Activated CD4-positive, alpha-beta T cell treated with anti-CD3 and anti-CD28 coated beads, Interleukin-2, amount 50 U/mL, for 4 hours (primary cell): ENCODE measurements at places on chromosomes 2 and 18.

- DNase-seq = no peak
Observed at GRCh38 chr2:8222979-8223694, 458.7 kb upstream of the ID2 start.

DNA sequence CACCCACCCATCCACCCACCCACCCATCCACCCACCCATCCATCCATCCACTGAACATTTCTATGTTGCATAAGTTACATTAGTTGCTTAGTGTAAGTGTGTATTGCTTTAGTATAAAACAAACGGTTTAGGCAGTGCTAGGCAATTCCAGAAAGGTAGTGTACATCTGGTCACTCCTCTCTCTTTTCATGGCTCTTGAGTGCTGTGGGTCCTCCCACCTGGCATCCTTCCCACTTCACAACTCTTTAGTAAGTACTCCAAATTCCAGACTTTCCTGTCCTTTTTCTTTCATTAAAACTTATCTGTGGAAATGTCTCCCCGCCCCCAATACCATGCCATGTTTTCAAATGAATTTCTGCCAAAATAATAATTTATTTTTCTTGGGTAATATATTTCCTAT, 122.5 kb downstream of the PLEKHM3 start:
- DNase-seq = no peak

DNA sequence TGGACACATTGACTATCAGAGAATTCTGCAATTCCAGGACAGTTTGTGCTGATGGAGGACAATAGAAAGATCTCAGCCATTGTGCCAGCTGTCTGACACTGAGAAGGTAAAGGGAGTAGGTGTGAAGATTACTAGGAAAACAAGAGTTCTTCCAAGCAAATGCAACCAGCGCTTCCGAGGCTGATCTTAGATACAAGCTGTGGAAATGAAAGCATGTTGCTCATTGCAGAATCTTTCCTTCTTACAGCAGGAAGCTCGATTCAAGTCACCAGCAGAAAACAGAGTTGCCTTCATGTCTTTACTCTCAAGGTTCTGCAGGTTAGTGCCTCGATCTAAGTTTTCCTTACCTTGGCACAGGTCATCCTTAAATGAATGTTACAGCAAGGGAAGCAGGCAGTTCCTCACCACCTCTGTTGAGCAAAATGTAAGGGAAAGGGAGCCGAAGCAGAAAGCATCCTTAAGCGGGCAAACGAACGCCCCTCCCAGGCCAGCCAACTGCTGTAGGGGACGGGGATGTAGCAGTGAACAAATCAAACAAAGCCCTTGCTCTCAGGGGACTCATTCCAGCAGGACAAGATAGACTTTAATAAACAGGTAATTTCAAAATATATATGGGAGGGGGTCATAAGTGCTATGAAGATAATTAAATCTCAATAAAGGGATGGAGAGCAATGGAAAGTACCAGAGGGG, 54.3 kb downstream of the MARCHF4 start:
- no peak for DNase-seq

- DNase-seq = no peak
Observed at GRCh38 chr2:231966886-231967285, 5.4 kb downstream of the DIS3L2 start.

DNA sequence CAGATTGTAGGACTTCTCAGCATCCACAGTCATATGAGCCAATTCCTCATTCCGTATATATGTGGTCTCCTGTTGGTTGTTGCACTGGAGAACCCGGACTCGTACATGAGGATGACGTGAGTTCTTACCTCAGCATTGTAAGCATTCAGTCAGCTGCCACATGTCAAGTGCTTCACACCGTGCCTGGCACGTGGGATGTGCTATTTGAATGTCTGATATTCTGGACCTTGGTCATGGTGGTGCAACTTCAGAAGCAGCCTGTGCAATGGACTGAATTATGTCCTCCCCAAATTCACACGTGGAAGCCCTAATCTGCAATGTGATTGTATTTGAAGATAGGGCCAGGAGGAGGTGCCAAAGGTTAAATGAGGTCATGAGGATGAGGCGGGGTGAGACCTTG, 32.1 kb downstream of the PTGR3 start:
- no peak for DNase-seq

- DNase-seq = no peak
Observed at GRCh38 chr18:50097702-50098101, 97.2 kb downstream of the MYO5B start.

DNA sequence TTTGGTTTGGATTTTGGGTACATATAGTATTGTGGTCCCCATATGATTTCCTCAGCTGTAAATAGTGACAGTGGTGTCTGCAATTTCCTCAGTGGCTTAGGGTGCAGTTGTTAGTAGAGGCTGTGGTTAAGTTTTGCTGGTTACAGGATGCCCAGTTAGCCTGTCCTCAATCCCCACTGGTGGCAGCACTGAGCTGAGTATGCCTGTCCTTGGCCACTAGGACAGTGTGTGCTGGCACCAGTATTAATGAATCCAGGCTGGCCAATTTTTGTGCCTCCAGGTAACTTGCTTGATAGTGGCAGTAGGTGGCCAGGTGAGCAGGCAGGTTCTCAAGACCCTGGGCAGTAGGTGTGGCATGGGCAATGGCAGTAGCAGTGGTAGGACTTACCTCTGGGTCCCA, 973.1 kb downstream of the TMEM182 start:
- no peak for DNase-seq

GRCh38 chr2:141513853-141514252, 617.0 kb downstream of the LRP1B start:
- DNase-seq = no peak

GRCh38 chr2:122238006-122238559, 482.6 kb downstream of the TSN start:
- no peak for DNase-seq

- no peak for DNase-seq
Observed at GRCh38 chr2:216645636-216645950, 12.4 kb downstream of the IGFBP2 start.

- no peak for DNase-seq
Observed at GRCh38 chr2:233121856-233122255, 61.7 kb downstream of the INPP5D start.

DNA sequence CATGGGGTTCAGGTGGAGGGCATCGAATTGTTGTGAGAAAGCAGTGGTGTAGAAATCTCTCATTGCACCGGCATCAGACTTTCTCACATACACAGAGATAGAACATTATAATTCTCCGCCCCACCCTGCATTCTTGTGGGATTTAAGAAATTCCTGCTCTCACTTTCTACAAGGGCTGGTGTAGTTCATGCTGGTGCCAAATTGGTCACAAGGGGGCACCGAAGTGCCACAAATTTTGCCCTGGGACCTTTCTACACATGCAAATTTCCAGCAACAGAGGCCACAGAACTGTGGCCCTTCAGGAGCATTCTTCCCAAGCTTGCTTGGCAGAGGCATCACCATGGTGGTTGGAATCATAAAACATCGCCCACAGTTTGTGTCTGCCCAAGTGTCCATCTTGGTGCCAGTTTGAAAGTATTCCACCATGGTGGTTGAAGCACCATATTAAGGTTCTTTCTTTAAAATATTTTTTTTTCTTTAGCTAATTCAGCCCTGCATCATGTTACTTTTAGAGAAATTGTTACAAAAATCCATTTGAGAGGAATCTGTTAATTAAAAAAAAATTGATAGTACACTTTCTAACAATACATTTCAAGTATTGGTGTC, 521.2 kb upstream of the FANCL start:
- DNase-seq = no peak

DNA sequence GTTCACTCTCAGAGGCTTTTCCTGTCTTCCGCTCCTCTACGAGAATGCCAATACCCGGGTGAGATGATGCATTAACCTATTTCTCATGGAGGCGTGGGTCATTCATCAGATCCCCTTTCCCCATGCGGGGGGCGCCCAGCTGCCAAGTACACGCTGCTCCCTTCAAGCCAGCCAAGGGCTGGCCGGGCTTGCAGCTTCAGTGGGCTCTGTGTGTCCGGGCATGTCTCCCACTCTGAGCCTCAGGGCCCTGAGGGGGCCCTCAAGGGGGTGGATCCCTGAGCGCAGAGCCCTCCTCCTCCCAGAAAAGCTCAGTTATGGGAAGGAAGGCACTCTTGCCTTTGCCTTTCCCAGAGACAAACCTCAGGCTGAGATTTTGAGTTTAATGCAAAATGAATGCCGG, 431.8 kb upstream of the MYT1L start:
- no peak for DNase-seq

- DNase-seq = no peak
Observed at GRCh38 chr2:225140723-225141122, 98.5 kb upstream of the DOCK10 start.

- no peak for DNase-seq
Observed at GRCh38 chr2:33108483-33109443, 162.0 kb downstream of the LTBP1 start.

DNA sequence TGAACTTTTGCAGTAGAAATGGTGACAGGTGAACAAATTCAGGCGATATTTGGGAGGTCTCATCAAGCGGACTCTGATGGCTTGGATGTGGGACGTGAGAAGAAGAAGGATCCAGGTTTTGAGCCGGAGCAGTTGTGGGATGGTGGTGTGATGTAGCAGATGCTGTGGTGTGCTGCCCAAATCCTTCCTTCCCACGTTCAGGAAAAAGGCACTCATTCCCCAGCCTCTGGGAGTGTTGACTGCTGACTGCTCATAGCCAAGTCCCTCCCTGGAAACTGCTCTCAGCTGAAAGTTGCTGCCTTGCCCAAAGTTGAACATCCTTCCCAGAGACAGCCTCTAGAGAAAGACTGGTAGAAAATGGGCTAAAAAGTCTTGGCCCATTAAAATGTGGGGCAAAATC, 890.3 kb upstream of the ACVR2A start:
- no peak for DNase-seq

DNA sequence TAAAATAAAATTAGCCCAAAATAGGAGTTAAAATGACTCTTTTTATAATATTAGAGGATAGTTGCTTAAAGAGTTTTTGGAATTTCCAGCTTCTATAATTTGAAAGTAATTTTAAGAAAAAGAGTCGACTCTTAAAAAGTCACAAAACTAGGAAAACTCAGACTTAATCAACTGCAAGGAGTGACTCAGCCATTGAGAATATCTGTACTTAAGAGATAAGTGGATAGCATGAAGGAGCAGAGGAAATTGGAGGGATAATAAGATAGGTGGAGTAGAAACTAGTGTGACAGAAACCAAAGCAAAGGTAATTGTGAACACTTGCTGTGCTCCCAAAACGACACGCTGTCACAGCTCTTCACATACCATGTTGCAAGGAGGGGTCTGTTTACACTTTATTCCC, 8.4 kb downstream of the RSAD2 start:
- no peak for DNase-seq

- no peak for DNase-seq
Observed at GRCh38 chr2:104873689-104874054, 19.8 kb downstream of the POU3F3 start.

DNA sequence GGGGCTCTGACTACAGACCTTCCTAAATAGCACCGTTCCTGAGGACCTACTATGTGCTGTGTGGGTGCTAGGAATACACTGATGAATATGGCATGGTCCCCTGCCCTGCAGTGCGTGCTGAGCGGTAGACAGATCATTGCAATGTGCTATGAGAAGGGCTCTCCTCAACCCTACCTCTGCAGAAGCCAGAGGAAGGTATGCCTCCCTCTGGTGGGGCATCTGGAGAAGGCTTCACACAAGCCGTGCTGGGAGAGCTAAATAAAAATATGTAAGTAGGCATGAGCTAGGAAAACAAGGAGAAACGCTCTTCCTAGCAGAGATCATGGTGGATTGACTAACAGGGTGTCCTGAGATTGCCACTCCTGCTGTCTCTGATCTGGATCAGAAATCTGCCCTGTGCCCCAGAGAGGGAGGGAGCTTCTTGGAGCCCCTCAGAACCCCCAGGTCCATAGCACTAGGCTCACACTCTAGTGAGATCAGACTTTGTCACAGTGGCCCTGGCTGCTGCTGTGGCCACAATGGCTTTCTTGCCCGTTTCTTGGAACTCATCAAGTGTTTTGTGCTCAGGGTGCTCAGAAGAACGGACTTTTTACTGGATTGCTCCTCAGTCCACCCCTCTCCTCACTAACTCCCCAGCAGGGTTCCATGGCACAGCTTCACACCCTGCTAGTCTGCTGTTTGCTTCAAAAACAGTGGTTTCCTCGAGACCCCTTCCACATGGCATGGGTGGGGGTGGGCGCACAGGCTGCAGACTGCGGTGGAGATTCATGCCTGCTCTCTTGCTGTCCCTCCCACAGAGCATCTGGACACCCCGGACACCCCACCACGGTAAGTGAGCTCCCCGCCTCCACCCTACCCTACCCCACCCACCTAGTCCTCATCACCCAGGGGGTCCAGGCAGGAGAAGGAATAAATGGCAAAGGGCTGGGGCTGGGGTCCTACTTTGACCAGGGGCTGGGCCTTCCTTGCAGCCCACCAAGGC, 14.2 kb downstream of the SIGLEC15 start:
- no peak for DNase-seq

GRCh38 chr18:24168496-24168895, 29.6 kb downstream of the CABYR start:
- DNase-seq = no peak
